ENCODE measurements at places on chromosomes 16 and 17.

DNA sequence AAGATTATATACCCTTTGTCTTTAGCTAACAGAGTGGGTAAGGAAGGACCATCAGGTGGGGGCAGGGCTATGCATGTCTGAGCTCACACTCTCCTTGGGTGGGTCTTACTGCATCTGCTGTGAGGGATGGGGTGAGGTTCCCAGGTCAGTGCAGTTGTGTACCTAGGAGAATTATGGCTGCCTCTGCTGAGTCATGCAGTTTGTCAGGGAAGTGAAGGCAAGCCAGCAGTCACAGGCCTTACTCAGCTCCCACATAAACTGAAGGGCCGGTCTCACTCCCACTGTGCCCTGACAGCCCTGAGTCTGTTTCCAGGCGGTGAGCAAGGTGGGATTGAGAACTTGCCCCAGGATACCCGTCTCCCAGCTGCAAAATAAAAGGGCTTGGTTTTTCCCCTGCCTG lies 328.6 kb downstream of the MAP2K6 start:
- no peak for DNase-seq

DNA sequence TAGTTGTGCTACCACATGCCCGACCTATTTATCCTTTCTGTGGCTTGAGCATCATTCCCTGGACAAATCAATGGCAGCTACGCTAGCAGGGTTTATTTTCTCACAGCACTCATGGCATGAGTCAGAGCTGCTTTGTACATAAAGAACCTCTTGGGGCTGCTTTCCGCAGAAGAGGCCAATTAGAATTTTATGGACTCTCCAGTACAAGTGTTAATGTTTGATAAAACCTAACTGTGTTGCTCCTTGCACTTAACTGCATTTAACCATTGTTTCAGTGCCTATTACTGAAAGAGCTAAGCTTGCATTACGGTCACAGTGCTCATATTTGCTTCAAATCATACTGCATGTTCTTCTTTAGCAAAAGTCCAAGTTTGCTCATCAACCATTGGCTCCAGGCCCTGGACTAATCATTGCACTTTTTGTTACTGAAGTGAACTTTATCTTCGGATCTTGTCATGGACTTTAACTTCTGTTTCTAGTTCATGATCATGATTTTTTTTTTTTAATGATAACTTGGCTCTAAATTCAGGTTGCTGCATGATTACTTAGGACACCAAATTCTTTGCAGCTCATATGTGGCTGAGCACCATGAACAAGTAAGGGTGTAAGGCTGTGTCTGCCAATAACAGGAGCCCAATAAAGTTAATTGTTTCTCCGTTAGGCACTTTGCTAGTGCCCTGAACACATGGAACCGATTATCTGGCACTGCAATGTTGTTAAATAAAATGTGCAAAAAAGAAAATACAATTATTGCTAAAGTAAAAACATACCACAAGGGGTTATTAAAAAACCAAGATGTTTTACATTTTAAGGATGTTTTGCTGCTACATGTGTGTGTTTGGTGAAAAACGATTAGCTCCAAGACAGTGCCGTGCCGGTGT lies 492.2 kb downstream of the KCNJ2 start:
- no peak for DNase-seq

DNA sequence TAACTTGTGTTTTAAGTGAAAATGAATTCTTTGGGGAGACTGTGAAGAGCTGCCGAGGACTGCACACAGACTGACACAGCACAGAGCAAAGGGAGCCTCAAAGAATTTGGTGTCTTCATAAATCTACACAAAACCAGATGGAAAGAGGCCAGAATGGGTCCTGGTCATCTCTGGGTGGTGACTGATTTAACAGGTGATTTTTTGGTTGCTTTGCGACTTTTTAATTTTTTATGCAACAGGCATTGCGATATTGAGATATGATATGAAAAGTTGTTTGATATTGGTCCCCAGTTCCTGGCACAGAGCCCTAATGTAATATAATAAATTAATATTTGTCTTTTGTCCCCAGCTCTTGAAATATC lies 12.6 kb upstream of the EIF1 start:
- no peak for DNase-seq

- DNase-seq = no peak
Measured at GRCh38 chr17:60743799-60744198, 66.1 kb downstream of the BCAS3 start.

DNA sequence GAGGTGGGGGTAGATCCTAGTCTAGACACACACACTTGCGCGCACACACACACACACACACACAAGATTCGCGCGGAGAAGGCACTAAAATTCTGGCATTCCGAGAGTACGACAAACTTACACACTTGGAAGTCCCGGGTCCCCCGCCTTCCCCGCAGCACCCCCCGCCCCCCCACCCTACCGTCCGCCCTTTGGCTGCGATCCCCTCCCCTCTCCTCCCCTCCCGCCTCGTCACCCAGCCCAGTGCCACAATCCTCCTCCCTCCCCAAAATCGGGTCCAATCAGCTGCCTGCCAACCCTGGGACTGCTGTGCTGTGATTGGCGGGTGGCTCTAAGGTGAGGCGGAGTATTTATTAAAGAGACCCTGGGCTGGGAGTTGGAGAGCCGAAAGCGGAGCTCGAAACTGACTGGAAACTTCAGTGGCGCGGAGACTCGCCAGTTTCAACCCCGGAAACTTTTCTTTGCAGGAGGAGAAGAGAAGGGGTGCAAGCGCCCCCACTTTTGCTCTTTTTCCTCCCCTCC lies at the start of gene SOX9:
Gene SOX9, plus strand, starts transcription at position 379 of the 522 bp plus-strand sequence. CDS start 372 bp downstream, outside the sequence.
- peak; percentile 90 for DNase-seq

DNA sequence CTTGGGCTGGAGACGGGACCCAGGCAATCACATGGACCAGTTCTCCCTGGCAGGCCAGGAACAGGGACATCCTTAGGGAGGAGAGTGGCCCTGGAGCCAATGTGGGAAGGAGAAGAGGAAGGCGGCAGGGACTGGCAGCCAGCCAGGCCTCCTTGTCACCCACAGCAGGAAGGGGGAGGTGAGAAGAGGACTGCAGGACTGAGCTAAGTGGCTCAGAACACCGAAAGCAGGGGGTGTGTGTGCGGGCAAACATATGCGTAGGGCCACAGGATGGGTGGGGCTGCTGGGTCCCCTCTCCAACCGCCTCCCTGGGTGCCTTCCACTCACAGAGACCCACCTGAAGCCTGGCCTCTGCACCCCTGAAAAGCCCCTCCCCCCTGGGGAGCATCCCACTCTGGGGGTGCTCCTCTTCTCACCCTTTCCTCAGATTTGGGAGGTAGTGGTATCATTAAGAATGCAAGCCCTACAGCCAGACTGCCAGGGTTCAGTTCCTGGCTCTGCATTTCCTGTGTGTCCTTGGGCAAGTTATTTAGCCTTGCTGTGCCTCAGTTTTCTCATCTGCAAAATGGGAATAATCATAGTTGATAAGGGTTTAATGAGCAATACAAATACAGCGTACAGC lies 8.1 kb downstream of the PNMT start:
- no peak for DNase-seq

- no peak for DNase-seq
Measured at GRCh38 chr16:51994597-51994996, 552.3 kb downstream of the TOX3 start.
